ENCODE measurements at places on chromosomes 4 and X. TPM values are rescaled to one million over a fixed set of nuclear protein-coding genes. Genes with fewer than 3 reads are reported as not detected.

GRCh38 chrX:65045001-65045400 lies 68.8 kb upstream of the ZC4H2 start:
- no peak overlapping the region for H3K4me3 ChIP-seq
- DNase-seq, result no peak
- H3K4me1 ChIP-seq, result no peaks in the 10 kb centered on the region
- no peak overlapping the region for H3K27ac ChIP-seq

- H3K4me3 ChIP-seq, result no peak overlapping the region
- H3K4me1 ChIP-seq, result no peaks in the 10 kb centered on the region
- no peak overlapping the region for H3K27ac ChIP-seq
- no peak for DNase-seq
- H3K27me3 ChIP-seq, result peaks cover 2% of the 10 kb centered on the region
These were observed 31.8 kb upstream of the NKX6-1 start for GRCh38 chr4:84530871-84531270.

DNA sequence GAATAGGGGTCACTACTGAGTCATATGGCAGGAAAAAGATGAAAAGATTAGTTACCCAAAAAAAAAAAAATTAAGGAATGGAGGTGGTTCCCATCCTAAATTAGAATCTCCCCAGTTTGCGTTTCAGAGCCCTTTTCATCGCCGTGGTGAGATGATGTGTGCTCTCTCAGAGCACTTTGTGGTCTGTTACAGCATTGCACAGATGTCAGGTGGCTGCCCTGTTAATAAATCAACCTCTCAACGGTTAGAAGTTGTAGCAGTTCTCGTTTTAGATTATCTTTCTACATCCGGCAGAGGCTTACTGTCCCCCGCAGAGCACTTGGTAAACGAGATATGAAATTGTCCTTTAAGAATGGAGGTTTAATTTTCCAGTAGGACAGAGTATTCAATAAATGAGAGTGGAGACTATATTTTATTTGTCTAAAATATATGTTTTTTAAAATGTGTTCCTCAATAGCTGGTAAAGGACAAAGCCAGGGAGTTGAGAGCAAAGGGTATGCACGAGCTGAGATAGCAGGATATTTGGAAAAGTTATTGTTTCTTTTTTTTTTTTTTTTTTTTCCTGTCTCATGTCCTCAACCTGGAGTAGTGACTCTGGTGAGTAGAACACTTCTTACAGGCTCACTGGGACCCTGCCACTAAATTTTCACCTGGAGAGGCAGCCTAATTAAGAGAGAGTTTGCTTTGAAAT lies 26.9 kb downstream of the AFF1 start:
- no peak overlapping the region for H3K27ac ChIP-seq
- H3K27me3 ChIP-seq, result no peaks in the 10 kb centered on the region
- peaks cover 13% of the 10 kb centered on the region for H3K4me1 ChIP-seq

DNA sequence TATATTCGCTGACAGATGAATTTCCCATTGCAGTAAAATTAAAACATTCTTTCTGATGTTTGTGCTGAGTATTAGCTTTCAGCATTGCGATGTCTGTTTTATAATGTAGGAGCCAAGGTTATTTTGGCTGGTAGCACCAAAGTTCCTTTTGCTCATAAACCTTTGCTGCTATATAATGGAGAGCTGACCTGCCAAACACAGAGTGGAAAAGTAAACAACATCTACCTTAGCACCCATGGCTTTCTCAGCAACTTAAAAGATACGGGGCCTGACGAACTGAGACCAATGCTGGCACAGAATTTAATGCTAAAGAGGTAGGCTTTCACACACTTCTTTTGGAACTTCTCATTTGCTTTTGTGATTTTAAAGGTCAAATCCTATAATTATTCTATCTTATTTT lies 46.0 kb downstream of the WDR19 start:
- no peak overlapping the region for H3K27ac ChIP-seq
- H3K36me3 ChIP-seq, result no peaks in the 10 kb centered on the region
- no peak overlapping the region for H3K4me3 ChIP-seq
- H3K4me1 ChIP-seq, result no peaks in the 10 kb centered on the region

DNA sequence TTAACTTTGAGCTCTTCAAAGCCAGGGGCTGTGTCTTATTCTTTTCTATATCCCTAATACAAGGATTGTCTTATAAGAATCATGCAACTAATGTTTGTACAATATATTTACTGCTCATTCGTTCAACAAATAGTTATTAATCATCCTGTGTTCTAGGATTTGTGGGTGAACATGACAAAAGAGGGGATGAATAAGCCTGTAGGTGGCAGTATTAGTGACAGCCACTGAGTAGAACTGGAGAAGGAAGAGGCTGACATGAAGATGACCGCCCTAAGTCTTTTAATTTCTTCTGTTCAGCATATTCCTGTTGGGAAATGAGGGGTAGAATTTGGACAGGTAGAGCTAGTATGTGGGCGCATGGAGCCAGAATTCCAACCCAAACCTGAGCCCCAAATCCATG lies 11.9 kb upstream of the LINC00632 start:
- H3K4me3 ChIP-seq, result no peak overlapping the region
- H3K4me1 ChIP-seq, result no peaks in the 10 kb centered on the region
- DNase-seq, result no peak
- no peaks in the 10 kb centered on the region for H3K27me3 ChIP-seq
- no peaks in the 10 kb centered on the region for H3K36me3 ChIP-seq
- no peak overlapping the region for H3K27ac ChIP-seq

DNA sequence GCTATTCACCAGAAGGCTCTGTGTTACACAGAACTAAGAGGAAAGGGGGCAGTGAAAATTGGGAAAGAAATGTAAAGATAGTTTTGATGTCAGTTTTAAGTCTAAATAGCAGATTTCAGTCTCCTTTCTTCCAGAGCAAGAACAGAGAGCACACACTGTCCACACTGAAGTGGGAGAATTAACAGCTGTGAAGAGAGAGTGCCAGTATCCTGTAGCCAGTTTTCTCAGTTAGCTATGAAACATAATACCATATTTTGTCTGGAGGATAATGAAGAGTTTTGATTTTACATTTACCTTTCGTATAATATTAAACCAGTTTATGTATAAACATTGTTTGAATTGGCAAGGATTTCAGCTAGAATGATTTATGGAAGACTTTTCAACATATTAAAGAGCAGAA lies 35.1 kb downstream of the FBXO8 start:
- H3K4me1 ChIP-seq, result no peaks in the 10 kb centered on the region
- no peaks in the 10 kb centered on the region for H3K36me3 ChIP-seq
- no peak overlapping the region for H3K4me3 ChIP-seq
- no peak overlapping the region for H3K27ac ChIP-seq

TLR6 gene
- total RNA-seq, result 0.77 TPM

EVC gene
- 4.0 TPM for total RNA-seq

PIR gene
- 6.2 TPM for total RNA-seq

IQSEC2 gene
- not detected for total RNA-seq
